ENCODE measurements at places on chromosomes 7 and 10. TPM values are rescaled to one million over a fixed set of nuclear protein-coding genes. Genes with fewer than 3 reads are reported as not detected.

GRCh38 chr10:43037440-43037839, 39.4 kb upstream of the RET start:
- H3K4me3 ChIP-seq = no peak overlapping the region
- H3K27me3 ChIP-seq = no peaks in the 10 kb centered on the region
- no peaks in the 10 kb centered on the region for H3K36me3 ChIP-seq
- no peak overlapping the region for H3K27ac ChIP-seq
- no peak for DNase-seq

GRCh38 chr10:5609952-5610616, 56.3 kb downstream of the ASB13 start:
- H3K4me1 ChIP-seq = peaks cover 29% of the 10 kb centered on the region
- peak; percentile 87 for DNase-seq
- H3K27me3 ChIP-seq = no peaks in the 10 kb centered on the region
- peak overlapping the region; percentile 77 for H3K27ac ChIP-seq
- H3K4me3 ChIP-seq = no peak overlapping the region

DNA sequence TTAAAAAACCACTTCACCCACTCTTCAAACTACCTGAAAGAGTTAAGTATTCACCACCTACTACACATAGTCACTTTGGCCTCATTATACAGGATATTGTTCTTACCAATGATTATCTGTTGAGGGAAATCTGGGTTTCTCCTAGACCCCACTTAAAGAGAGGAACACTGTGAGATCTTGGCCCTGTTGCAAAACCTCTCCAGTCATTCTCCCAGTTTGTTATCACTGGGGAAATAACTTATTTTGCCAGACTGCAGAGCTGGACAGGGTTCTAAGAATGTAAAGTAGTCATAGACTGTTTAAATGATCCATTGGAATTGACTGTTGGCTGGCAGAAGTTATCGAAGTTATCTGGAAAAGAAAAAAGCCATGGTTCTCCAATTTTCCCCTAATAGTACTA, 143.8 kb downstream of the HGF start:
- H3K4me3 ChIP-seq = no peak overlapping the region
- no peaks in the 10 kb centered on the region for H3K4me1 ChIP-seq
- no peak for DNase-seq

DNA sequence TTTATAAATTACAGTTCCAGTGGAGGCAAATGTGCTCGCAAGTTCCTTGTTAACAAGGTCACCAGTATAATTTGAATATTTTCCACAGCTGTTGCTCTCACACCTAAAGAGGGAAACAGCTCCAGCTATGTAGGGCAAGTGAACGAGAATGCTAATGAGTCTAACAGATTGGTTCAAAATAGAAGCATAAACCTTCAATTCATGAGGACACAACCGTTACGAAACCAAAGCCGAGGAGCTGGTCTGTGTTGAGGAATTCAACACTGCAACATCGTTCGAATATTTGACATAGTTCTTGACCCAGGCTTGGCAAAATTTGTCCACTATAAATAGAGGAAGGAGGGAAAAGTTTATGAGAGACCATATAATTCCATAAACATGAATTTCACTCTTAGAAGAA, 161.3 kb downstream of the KLF6 start:
- DNase-seq = no peak
- H3K27ac ChIP-seq = peak overlapping the region; percentile 21
- no peaks in the 10 kb centered on the region for H3K27me3 ChIP-seq
- no peaks in the 10 kb centered on the region for H3K4me1 ChIP-seq

TAS2R4 gene
- total RNA-seq = 3.5 TPM

TMEM273 gene
- 4.8 TPM for total RNA-seq

OR2A42 gene
- not detected for total RNA-seq

DNA2 gene
- total RNA-seq = 1.6 TPM

ATP5F1C gene
- total RNA-seq = 492 TPM

Data from transverse colon (tissue), 4 donors.